GM04503 (cell line): ENCODE measurements at places on chromosomes 5 and 9.

- DNase-seq, result no peak
These were observed 21.5 kb upstream of the NEUROG1 start for GRCh38 chr5:135557076-135557838.

- DNase-seq, result no peak
These were observed 402.8 kb downstream of the MAT2B start for GRCh38 chr5:163908253-163908652.

GRCh38 chr5:1243487-1244130, 18.4 kb downstream of the SLC6A18 start:
- DNase-seq, result no peak

GRCh38 chr5:179379321-179379890, 34.1 kb upstream of the ADAMTS2 start:
- no peak for DNase-seq

- no peak for DNase-seq
These were observed 29.1 kb downstream of the SNCAIP start for GRCh38 chr5:122341087-122341486.

- no peak for DNase-seq
These were observed 535.7 kb upstream of the ACO1 start for GRCh38 chr9:31848505-31849285.

- DNase-seq, result no peak
These were observed at the start of gene AKNA for GRCh38 chr9:114387680-114388356. Gene AKNA, minus strand, starts transcription at chr9:114387982. Its CDS starts 6,649 bp downstream, at chr9:114381333.

GRCh38 chr9:5429873-5430564, 7.7 kb downstream of the PLGRKT start:
- DNase-seq, result no peak

- DNase-seq, result no peak
These were observed 55.9 kb upstream of the CEMIP2 start for GRCh38 chr9:71824257-71824656.

- DNase-seq, result no peak
These were observed 21.2 kb downstream of the GSN start for GRCh38 chr9:121289026-121289771.

DNA sequence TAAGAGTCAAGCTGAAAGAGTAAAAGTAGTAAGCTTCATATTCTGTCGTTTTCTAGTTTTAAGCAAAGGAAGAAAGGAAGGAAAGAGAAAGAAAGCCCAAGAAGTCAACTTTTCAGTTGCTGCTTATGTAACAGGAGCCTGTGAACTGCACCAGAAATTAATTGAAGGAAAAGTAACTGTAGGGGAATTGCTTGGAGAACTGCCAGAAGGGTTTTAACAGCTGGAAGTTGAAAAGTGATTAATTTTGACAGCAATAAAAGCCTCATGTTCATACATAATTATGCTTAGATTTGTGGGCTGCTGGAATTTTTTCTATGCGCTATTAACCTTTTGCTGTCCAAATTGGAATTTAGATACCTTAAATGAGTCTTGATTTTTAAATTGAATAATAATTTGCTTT, 255.7 kb downstream of the ENC1 start:
- no peak for DNase-seq

DNA sequence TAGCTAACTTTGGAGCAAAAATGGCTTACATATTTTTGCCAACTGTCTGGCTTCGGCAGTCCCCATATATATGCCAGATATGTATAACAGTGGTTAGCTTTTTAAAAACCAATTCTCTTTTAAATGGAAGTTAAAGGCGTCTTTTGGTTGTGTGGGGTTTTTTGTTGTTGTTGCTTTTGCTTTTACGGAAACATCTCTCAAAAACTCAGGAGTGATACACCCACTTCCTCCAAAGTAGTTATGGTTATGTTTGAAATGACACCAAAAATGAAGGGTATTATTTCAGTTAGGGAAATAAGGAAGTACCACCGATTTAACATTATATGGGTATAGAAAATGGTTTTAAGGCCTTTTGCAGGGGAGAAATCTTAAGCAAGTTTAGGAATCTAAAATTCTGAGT, 2.3 kb downstream of the CNOT8 start:
- DNase-seq, result no peak

GRCh38 chr9:81183761-81184160, 505.6 kb downstream of the TLE1 start:
- DNase-seq, result no peak
